CD4-positive, alpha-beta T cell treated with Interleukin-15 for 1 hour (primary cell): ENCODE measurements at places on chromosomes 4 and X.

DNA sequence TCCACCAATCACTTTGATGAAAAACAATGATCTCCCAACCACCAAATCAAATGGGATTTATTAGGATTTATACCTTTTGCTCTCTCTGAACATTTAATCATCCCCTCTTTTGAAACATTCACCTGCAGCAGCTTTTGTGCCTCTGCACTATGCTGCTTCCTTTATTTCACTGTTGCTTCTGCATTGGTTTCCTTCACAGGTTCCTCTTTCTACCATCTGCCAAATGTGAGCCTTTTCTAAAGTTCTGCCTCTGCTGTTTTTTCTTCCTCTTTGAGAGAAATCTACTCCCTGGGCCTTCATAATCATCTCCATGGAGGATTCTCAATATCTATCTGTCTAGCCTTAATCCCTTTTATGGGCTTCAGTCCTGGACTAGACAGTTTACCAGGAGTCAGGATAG, 24.7 kb downstream of the CUL4B start:
- DNase-seq: no peak

DNA sequence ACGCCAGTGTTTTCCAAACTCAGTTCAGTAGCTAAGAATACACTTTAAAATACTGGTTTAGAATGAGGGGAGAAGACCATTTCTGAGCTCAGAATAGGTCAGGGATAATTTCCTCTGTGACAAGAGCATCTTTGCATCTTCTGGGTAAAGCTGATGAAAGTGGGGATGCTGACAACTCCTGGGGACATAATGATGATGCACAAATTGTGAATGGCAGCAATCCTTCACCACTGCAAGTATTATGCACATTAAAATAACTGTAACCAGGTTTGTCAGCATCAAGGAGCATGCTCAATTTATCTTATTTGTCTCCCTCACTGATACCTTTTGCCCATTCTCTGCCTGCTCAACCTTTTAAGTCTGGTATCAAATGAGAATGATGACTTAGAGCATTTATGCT, 248.2 kb downstream of the EPHA5 start:
- DNase-seq: no peak

DNA sequence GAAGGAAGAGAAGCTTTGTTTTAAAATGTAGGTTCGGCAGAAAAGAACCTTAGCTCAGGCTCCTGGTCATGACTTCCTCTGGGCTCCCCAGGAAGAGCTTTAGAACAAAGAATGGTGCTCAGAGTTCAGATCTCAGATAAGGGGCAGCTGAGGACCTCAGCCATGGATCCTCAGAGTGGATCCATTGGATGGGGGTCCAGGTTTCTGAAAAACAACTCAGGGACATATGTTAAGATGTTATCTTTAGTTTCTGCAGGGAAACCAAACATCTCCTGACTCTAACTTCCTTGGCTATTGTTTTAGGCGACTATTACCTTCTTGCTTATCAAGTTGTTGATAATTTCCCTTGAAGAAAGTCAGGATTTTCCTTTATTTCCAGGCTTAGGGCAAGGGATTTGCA, 5.4 kb downstream of the EVC start:
- DNase-seq: no peak

GRCh38 chrX:1140236-1140681, 72.2 kb downstream of the CRLF2 start:
- DNase-seq: no peak

GRCh38 chr4:125741825-125742452, 427.2 kb downstream of the FAT4 start:
- no peak for DNase-seq

DNA sequence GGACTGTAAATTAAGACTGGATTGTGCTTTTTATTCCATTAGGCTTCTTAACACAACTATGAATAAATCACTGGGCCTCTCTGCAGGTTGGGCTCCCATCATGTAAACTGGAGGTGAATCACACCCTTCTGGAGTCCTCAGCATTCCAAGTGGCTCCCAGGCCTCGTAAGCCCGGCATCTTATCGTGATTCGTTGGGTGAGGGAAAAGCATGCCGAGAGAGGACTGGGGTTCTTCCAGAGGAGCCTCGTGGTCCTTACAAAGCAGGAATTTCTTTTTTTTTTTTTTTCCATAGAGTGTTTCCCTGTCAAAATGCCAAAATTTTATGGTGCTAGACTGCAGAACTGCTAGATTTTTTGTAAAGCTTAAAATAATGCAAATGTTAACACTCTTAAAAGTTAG, 20.0 kb downstream of the CLDN22 start:
- DNase-seq: no peak

DNA sequence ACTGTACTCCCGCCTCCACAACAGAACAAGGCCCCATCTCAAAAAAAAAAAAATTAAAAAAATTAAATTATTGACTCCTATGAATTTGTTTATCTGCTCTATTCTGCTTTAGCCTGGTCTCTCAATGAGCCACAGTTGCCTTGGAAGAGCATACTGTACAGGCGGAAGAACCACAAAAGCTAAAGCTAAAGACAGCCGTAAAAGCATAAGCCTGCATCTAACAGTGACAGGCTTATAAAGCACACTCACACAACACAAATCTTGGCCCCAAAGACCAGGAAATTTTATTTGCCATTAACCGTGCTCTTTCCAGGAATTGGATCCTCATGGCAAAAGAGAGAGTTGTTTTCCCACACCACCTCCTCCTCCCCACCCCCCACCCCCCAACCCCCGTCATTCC, 53.5 kb upstream of the KLF3 start:
- no peak for DNase-seq

- DNase-seq: no peak
Observed at GRCh38 chr4:133865612-133866327, 335.8 kb downstream of the PABPC4L start.

DNA sequence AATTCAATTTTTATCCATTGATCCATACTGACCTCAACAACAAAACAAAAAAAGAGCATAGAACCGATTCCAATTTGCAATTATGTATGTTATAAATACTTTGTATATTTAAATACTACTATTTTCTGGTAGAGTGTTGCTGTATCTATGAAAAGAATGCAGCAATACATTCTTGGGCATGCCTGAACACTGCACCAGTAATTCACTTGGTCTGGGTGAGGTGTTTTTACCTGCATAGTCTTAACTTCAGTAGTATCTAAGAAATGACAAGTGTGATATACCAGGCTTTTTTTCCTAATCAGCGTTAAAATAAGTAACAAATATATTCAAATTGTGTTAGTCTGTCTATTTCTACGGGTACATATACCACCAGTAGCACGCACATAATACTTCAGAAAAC, 120.2 kb downstream of the KLHL13 start:
- no peak for DNase-seq

DNA sequence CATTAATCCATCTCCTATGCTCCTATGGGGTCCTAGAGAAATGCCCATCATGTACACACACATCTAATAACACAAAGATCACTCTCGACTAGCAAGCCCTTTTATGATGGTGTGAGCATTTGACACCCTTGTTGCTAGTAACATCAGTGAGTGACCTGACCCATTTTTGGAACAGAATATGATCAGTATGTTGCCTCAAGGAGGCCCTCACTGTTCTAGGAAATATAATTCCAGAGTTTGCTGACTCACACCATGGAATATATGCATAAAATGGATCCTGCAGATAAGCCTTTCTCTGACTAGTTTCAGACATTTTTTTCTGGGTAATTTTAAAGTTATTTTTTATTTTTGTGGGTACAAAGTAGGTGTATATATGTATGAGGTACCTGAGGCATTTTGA, 121.8 kb downstream of the AR start:
- DNase-seq: no peak

DNA sequence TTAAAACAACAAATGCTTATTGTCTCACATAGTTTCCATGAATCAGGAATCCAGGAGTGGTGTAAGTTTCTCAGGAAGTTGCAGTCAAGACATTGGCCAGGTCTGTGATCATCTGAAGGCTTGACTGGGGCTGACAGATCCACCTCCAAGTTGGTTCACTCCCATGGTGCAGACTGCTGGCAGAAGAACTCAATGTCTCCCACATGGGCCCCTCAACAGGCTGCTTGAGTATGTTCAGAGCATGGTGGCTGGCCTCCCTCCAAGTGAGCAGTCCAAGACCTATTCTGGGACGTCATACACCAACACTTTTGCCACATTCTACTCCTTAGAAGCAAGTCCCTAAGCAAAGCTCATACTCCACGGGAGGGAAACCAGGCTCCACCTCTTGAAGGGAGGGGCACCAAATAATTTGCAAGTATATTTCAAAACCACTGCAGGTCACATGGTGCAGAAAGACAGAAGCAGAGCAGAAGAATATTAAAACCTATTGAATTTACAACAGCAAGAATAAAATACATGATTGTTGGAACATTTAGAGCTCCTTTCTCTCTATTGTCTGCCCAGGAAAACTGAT, 35.3 kb downstream of the LGI2 start:
- DNase-seq: no peak

- DNase-seq: no peak
Observed at GRCh38 chrX:124497386-124497785, 151.0 kb downstream of the SH2D1A start.

DNA sequence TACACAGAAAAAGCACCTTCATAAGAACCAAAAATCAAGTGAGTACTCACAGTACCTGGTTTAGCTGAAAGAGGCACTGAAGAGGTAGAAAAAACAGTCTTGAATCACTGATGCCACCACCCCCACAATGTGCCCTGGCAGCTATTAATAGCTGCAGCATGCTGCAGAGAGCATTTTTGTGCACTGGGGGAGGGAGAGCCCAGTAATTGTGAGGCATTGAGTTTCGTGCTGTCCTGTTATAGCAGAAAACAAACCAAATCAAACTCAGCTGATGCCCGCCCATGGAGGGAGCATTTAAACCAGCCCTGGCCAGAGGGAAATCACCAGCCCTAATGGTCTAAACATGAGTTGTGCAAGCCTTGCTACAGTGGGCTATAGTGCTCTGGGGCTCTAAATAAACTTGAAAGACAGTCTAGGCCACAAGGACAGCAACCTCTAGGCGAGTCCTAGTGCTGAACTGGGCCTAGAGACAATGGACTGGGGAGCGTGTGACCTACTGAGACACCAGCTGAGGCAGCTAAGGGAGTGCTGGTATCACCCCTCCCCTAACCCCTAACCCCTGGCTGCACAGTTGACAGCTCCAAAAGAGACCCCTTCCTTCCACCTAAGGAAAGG, 106.3 kb upstream of the TMLHE start:
- DNase-seq: no peak

- DNase-seq: no peak
Observed at GRCh38 chr4:175953960-175954521, 111.6 kb upstream of the WDR17 start.

DNA sequence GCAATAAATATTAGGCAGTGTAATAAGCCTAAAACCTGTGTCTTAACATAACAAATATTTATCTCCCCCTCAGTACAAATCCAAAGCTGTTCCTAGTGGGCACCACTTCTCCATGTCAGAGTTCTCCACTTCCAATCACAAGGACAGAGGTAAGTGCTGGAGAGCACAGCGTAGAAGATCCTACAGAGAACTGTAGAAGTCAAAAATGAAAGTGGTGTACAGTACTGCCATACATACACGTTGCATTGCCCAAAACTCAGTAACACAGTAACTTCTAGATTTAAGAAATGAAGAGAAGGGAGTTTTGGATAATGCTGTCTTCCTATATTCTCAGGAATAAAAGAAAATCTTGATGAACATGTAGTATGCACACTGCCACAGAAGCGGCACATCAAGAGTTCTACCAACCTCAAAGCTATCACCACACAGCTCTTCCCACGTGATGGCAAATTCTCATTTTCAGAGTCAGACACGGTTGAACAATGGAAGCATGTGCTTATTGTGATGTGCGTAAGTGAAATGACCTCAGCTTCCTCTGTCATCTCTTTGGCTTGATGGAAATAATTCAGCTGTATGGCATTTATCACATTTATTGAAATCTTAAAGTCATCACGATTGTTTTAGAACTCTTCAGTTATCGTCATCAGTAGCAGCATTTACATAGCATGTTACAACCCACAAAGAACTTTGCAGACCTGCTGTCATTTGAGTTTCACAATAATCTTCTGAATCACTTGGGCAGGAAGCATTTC, 27.1 kb upstream of the SPANXN4 start:
- DNase-seq: no peak

DNA sequence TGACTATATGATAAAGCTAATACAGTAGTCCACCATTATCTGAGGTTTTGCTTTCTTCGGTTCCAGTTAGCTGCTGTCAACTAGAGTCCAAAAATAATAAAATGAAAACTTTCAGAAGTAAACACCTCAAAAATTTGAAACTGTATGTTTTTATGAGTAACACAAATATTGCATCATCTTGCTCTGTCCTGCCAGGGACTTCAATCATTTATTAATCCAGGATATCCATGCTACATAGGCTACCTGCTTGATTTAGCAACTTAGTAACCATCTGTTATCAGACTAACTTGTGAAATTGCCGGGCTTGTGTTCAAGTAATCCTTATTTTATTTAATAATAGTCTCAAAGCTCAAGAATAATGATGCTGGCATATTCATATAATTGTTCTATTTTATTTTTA, 1537.8 kb upstream of the PABPC4L start:
- DNase-seq: no peak

DNA sequence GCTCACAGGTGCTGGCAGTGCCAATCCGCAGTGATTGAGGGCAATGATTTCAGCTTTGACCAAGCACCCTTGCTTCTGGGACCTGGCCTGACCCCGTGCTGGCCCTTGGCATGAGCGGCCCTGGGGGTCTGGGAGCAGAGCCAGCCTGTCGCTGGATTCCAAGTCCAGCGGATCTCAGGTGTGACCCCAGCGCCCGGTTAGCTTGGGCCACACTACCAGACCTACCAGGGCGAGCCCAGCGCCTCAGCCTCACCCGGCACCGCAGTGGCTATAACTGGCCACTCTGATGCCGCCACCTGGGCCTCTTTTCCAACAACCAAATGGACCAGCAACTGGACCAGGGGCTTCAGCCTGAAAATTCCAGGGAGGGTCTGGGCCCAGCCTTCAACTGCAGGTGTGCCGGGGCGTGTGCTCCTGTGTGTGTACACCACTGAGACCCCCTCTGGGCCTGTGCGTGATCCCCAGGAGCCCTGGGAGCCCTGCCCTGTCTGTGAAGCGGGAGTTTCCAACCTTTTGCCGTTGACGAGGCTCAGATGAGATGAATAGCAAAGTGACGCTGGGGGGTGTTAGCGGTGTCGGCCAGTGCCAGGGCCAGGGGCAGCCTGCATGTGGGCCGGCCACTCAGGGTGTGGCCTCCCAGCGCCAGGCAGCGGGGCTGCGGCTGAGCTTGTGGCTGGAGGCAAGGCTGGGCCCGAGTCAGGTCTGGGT, 658 bp downstream of the SH3TC1 start:
- no peak for DNase-seq

GRCh38 chrX:85590638-85591037, 211.2 kb upstream of the POF1B start:
- no peak for DNase-seq

GRCh38 chr4:142901166-142901662, 55.1 kb upstream of the INPP4B start:
- DNase-seq: no peak

DNA sequence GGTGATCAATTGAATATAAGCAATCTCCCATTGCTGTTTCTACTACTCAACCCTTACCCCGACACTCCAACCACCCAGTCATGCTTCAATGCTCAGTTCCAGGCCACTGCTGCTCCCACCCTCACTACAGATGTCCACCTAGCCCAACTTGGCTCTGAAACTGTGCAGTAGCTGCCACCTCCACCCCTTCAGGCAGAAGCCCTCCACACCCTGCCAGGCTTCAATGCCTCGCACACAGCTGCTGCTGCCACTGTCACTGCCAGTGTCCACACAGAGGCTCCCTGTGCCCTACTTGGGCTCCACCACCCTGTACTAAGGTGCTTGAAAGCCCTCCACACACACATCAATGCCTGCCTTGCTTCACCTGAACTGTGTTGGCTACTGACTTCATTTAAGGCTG, 34.6 kb downstream of the LAMTOR3 start:
- DNase-seq: no peak
